ENCODE measurements at places on chromosomes 12 and 14.
A peak's percentile ranks its signal among the peaks of the same experiment; 100 is the strongest.

- DNase-seq: no peak
Observed at GRCh38 chr12:109621901-109622364, 48.3 kb downstream of the MVK start.

GRCh38 chr14:54058505-54058904 lies 101.9 kb upstream of the BMP4 start:
- no peak for DNase-seq

GRCh38 chr12:40898505-40898904 lies 206.3 kb downstream of the CNTN1 start:
- DNase-seq: no peak

- no peak for DNase-seq
Observed at GRCh38 chr12:10073261-10073660, 25.5 kb downstream of the CLEC1A start.

DNA sequence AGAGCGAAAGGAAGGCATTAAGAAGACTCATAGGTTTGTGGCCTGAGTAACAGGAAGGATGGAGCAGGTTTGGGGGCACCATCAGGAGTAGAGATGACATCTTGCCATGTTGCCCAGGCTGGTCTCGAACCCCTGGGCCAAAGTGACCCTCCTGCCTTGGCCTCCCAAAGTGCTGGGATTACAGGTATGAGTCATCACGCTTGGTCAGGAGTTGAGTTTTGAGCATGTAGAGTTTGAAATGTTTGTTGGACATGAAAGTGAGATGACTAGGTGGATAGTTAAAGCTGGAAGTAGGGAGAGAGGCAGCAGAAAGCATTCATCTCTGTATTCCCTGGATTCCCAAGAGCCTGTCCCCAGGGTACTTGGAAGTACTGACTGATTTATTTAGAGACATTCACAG lies 112.6 kb downstream of the ERC1 start:
- no peak for DNase-seq

- no peak for DNase-seq
Observed at GRCh38 chr14:68805414-68805813, 12.5 kb upstream of the ZFP36L1 start.

DNA sequence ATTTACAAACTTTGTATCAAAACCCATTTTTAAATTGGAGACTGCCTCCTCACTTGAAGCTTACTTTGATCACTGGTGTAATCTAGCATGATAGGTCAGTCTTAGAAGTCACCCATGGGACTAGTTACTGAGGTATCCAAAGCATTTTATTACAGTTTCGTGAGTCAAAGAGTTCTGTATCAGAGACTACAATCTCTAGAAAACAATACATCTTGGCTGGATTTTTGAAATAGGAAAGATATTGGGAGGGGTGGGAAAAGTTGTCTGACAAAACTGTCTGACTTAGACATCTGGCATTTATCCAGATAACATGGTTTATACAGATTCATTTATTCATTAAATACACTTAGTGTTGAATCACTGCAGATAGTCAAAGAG lies 173.5 kb upstream of the PDZRN4 start:
- DNase-seq: no peak

DNA sequence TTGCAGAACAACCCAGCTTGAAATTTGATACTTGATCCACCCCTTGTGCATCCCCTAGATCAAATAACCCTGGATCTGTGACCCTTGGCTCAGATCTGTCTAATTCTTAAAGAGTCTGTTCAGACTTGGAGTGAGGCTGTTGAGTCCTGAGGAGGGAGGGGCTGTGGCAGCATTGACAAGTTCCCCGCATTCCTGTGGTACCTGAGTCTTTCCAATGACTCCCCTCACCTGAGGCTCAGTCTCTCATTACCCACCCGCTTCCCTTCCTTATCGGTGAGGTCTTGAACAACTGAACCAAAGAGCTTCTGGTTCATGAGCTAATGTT lies 16.1 kb upstream of the HDAC7 start:
- no peak for DNase-seq

DNA sequence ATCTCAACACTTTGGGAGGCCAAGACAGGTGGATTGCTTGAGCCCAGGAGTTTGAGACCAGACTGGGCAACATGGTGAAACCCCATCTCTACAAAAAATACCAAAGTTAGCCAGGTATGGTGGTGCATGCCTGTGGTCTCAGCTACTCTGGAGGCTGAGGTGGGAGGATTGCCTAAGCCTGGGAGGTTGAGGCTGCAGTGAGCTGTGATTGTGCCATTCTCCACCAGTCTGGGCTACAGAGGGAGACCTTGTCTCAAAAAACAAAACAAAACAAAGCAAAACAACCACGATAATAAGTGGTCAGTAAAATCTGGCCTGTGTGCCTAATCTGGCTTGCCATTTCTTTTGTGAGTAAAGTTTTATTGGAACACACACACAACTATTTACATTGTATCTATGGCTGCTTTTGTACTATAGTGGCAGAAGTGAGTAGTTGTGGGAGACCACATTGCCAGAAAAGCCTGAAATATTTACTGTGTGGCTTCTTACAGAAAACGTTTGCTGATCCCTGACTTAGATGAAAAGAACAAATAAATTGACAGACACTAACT lies 19.4 kb upstream of the KLRG1 start:
- no peak for DNase-seq

DNA sequence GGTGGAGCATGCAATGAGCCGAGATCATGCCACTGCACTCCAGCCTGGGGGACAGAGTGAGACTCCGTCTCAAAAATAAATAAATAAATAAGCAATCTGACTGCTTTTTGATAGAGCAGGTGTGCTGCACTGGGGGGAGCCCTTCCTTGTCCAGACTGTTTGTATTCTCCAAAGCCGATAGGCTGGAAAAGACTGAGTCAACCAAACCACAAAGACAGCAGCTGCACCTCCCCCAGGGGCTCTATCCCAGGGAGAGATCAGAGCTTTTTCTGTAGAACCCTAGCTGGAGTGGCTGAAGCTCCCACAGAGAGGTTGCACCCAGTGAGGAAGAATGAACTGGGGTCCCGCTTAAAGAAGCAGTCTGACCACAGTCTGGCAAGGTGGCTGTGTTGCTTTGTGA lies 45.8 kb upstream of the LALBA start:
- DNase-seq: no peak

GRCh38 chr14:106141242-106142220 lies 615.1 kb downstream of the TMEM121 start:
- DNase-seq: peak; percentile 80

GRCh38 chr12:80485222-80485987 lies 41.4 kb downstream of the PTPRQ start:
- no peak for DNase-seq

GRCh38 chr12:111304642-111305071 lies 64.2 kb downstream of the PHETA1 start:
- peak; percentile 76 for DNase-seq

DNA sequence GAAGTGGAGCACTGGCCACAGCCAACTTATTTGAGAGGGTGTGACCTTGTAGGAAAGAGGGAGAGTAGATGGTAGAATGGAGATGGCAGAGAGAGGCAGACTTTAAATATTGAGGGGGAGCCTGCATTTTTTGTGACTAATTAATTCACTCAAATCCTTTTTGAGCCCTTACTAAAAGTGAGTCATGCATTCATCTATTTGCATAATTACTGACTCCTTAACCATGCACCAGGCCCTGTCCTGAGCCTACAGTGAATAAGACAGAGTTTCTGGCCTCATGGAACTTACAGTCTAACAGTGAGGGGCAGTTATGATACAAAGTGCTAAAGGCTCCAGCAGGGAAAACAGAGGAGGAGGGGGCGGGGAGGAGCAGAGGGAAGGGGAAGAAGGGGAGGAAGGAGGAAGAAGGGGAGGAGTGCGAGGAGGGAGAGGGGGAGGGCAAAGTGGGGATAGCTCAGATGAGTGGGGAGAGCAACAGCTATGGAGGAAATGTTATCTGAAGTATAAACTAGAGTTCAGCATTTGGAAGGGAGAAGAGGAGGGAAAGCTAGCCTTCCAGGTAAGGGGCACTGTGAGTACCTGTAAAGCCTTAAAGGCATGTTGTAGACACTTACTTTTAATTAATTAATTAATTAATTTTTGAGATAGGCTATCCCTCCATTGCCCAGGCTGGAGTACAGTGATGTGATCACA lies 7.5 kb upstream of the CTDSP2 start:
- no peak for DNase-seq

DNA sequence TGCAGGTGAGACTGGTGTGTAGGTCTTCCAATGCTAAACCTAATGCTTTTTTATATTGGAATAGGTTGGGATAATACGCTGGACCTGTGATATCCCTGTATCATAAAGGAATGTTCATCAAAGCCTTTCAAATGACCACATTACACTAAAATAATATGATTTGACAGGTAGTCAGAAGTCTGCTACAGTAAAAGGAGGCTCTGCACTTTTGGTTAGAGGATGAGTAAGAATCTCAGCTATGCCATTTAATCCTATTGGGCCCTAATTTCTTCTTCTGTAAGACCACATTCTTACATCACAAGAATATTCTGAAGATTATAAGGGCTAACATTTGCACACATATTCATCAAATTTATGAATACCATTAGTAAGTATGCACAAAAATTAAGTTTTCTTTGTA lies 250.5 kb upstream of the FLRT2 start:
- no peak for DNase-seq

GRCh38 chr14:70086685-70087379 lies 101.9 kb downstream of the SLC8A3 start:
- DNase-seq: peak; percentile 63

- DNase-seq: no peak
Observed at GRCh38 chr12:51056242-51056641, 8.1 kb downstream of the LETMD1 start.

DNA sequence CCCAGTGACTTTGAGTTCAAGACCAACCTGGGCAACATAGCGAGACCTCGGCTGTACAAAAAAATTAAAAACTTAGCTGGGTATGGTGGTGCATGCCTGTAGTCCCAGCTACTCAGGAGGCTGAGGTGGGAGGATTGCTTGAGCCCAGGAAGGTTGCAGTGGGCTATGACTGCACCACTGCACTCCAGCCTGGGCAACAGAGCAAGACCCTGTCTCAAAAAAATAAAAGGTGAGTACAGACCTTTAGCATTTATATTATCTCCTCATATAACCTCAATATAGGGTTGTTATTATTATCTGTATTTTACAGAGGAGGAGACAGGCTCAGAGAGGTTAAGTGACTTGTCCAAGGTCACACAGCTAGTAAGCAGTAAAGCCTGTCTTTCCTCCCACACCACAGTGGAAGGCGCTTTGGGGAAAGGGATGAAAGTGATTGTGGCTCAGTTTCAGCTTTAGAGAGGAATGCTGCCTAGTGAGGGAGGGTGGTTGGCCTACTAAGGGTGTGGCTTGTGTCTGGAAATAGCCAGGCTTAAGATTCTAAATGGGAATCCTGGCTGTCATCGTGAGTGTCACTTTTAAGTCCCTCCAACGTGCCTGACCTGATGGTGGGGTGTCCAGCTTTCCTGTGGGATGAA lies 7.2 kb downstream of the TPCN1 start:
- DNase-seq: no peak

- DNase-seq: peak; percentile 62
Observed at GRCh38 chr14:75223664-75224154, 47.3 kb upstream of the TMED10 start.

DNA sequence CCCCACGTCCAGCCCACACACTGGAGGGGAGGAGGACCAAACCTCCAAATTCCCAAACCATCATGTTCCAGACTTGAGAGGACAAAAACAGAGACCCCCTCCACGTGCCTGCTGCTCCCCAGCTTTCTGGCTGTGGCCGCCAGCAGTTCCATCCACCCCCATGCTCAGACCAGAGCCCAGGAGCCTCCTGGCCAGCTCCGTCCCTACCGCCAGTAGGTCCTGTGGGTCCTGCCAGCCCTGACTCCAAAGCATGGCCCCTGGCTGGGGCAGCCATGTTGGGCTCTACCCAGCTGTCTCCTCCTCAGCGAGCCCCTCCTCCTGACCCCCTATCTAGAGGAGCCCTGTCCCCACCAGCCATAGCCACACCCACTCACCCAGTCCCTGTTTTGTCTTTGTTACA lies 227.3 kb upstream of the RTL1 start:
- DNase-seq: no peak

- peak; percentile 45 for DNase-seq
Observed at GRCh38 chr12:10753059-10753458, 29.9 kb upstream of the YBX3 start.

DNA sequence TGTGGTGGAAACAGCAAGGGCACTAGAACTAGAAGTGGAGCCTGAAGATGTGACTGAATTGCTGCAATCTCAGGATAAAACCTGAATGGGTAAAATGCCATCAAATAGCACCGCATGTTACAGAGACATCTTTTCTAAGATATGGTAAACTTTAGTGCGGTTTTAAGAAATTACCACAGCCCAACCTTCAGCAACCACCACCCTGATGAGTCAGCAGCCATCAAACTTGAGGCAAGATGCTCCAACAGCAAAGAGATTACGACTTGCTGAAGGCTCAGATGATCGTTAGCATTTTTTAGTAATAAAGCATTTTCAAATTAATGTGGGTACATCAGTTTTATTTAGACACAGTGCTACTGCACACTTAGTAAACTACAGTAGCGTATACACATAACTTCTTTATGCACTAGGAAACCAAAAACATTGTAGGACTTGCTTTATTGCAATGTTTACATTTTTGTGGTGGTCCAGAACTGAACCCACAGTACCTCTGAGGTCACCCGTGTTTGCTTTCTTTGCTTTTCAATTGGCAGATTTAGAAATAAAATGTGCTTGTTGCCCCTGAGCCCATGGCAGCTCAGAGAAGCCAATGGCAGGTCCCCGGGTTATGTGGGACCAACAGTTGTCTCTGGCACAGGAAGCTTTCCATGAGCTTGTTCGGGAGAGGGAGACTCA lies 15.9 kb downstream of the GOLGA3 start:
- DNase-seq: no peak

GRCh38 chr12:2039034-2039433 lies 13.8 kb upstream of the CACNA1C start:
- no peak for DNase-seq
